NCI-H187 treated with DMSO at 0.1 percent for 48 hours (cell line): ENCODE measurements at places on chromosomes 5 and 9.
A peak's percentile ranks its signal among the peaks of the same experiment; 100 is the strongest.

- no peak for DNase-seq
Observed at GRCh38 chr9:127792417-127793031, 6.7 kb downstream of the CDK9 start.

- DNase-seq = no peak
Observed at GRCh38 chr5:68249520-68249919, 34.0 kb downstream of the PIK3R1 start.

GRCh38 chr5:118994595-118994994 is 6.2 kb upstream of the DTWD2 start:
- DNase-seq = no peak

DNA sequence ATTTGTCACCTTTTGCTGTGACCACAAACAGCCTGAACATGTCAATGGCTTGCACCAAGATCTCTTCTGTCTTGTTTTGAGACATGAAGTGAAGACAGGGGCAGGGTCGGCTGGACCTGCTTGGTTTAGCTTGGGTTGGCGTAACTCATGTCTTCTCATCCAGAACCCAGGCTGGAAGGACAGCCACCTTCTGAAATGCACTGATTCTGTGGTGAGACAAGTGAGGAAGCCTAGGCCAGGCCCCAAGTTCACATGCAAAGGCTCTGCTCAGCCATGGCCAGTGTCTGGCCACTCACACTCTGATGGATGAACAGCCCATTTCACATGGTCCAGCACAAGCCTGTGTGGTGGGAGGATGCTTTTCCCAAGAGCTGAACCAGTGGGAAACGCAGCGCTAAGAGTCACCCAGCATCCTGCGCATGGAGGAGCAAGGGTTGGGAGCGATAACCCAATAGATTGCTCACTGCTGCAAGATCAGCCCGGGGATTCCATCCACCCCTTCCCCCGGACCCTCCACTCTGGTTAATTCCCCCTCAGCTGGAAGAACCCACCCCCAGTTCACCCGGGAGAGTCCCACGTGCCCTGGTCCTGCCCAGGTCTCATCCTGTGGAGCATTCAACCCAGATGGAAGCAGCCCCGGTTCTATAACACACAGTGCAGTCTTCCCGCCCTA is 16.2 kb upstream of the MED10 start:
- no peak for DNase-seq

DNA sequence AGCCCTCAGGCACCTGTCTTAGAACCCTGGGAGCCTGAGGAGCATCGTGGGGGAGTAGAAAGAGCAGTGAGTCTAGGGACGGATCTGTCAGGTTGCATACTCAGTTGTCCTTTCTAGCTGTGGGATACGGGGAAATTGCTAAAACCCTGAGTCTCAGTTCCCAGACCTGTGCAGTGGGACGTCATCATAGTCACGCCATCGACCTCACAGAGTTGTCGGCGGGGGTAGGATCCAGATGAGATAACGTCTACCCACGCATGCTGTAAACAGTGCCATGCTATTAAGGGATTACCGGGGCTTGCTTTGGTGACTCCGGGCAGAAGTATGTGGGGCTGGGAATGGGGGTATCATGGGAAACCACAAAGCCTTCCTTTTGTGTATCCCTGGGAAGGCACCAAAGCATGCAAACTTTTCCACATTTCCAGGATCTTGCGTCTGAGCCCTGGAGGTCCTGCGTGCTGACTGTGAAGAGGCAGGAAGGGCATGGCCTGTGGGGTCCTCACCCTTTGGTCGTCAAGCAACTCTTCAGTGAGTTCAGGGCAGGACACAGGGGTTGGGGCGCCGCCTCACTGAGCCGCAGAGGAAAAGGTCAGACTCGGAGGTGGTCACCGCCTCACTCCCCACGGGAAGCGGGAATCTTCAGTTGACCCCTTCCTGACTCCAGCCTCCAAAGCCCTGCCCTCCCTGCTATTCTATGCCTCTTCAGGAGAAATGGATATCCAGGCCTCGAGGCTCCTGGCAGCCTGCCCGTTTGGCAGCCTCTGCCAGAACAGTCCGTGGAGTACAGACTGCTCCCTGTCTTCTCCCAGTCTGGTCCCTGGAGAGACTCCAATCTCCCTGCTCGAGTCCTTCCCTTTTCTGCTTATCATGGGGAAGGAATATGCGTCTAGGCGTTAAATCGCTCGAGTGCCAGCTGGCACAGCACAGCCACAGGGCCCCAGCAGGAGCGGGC is 186.8 kb upstream of the KLF9 start:
- peak; percentile 38 for DNase-seq

DNA sequence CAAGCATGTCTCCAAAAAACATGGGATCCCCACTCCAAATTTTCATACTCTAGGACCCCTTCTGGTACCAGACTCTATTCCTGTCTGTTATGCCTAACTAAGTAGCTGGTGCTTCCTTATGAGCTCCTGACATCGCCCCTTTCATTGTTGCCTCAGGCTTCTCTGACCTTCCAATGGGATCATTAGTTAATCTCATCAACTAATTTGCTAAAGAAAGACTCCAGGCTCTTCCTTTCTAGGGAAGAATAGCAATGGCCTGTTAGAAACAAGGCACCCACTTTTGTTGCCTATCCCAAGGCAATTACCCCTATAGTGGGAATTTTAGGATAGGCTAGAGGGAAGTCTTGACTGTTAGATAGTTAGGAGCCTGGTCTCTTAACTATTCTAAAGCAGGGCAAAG is 369.5 kb downstream of the MLLT3 start:
- DNase-seq = no peak
